NCI-H69 (cell line): ENCODE measurements at places on chromosomes 1 and 21.

DNA sequence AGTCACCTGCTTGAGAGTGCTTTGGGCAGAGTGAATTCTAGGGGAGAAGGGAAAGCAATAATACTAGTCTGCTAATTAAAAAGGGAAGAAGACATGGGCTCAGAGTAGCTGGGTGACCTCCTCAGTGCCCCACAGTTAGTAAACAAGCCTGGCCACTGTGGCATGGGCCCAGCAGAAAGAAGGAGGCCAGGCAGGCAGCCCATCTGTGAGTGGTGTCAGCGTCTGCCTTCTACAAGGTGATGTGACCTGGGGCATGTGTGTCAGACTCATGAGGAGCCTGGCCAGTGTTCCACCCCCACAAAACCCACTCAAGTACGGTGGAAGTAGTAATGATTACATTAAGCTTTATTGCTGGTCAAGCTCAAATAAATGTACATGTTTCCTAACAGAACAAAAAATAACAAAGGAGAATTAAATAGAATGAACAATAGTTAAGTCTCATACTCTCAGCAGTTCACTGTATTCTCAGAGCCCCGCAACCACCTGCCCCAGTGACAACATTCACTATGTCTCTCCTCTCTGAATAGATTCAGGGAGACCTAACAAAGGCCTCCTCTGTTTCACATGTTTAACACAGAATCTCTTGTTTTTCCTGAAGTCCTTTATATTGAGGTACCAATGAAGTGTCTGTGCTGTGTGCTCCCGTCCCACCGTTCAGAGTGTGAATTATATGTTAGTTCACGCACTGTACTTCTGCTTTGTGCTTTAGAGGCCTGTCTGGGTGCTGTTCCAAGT lies 32.5 kb downstream of the SLC22A15 start:
- no peak for DNase-seq

DNA sequence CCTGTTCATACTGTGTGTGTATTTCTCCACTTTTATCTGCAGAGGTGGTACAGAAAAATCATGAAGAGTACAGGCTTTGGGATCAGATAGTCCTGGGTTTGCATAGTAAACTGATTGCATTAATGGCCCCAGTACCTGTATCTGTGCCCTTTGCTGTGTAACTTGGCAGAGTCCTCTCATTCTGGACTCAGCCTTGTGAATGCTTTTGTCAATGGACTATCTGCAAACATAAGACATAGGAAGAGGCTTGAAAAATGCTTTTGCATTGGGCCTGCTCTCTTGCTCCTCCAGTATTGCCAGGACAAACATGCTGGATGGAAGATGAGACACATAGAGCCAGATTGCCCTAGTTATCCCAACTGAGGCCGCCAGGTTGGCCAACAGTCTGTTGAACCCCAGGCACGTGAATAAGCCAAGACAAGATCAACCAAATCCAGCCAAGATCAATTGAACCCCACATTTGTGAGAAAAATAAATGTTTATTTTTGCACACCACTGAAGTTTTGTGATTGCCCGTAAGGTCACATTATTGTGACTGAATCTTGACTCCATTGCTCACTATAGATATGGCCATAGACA lies 37.2 kb downstream of the ADCY10 start:
- DNase-seq, result no peak

DNA sequence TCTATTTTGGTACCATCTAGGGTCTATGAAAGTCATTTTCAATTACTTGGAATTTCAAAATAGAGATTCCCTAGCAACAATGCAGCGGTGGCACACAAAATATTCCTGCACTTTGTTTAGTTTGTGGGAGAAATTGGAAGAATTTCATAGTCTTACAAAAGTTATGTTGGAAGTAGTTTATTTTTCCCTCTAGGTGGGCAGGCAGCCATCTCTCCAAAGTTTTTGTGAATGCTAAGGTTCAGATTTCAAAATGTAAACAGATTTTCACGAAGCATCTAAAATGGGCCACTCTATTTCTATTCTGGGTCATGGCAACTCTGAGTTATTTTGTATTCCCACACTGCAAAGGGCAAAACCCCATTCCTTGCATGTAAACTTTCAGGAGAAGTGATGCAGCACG lies 8.0 kb downstream of the SMCP start:
- DNase-seq, result no peak

- DNase-seq, result peak; percentile 63
These were observed 24.7 kb downstream of the GPA33 start for GRCh38 chr1:167065471-167065870.

DNA sequence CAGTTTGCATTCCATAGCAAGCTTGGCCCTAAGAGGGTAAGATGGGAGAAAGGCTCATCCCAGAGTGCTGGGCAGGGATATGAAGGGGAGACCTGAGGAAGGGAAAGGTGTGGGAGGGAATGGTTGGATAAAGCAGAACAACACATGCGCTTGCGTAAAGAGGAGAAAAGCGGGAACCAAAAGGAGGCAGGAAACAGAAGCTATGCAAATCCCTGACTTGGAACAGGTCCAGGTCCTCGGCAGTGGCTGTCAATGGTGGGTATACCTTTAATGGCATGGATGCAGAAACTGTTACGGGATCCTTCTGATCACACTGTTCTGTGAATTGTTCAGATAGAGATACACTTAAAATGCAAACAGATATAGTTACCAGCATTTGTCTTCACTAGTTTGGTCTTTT lies 455.6 kb downstream of the SIPA1L2 start:
- DNase-seq, result peak; percentile 69
